ENCODE measurements at places on chromosomes 16 and 17.

DNA sequence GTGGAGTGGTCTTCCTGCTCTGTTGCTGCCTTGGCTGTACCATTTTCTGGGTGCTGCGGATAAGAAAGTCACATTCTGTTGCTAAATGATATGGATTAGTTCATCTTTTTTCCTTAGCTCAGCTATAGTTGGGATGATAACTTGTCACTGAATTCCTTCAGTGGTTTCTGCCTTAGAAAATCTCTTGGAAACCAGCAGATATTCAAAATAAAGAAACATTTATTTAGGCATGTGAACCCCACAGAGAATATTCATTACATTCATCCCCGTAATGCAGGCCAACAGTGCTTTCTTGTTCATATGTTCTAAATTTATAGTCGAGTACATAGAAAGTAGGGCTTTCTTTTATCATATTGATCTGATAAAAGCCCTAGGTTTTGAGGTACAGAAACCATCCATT is 151.3 kb downstream of the CYB561 start:
- DNase-seq, result no peak

DNA sequence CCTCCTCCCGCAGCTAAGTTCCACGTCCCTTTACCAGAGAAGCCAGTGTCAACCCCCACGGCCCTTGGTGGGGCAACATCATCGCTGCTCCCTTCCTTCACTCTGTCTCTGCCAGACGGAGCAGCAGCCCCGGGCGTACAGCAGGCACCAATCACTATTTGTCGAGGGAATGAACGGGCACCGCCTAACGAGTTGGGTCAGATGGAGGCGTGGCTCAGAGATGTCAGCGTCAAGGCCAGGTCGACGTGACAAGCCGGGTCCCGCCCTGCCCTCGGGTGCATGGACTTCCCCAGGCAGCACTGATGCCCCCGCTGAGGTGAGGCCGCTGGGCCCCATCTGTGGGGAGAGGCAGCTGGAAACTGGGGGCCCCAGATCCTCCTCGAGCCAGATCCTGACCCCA is 50.0 kb downstream of the CBFA2T3 start:
- no peak for DNase-seq

DNA sequence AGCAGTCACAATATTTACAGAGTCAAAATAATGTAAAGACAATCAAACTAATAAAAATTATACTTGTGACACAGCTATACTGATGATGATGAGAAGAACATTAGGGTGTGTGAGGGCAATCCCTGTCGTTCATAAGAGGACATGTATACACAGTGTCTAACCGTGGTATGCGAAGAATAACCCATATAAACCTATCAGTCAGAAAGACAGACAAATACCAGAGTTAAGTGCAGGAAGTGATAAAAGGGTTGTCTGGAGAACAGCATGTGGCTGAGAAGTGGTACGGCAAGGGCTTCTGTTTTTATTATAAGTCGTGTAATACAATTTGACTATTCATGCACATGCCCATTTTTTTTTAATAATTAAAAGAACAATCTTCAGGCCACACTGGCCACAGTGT is 46.7 kb downstream of the LMF1 start:
- DNase-seq, result no peak

DNA sequence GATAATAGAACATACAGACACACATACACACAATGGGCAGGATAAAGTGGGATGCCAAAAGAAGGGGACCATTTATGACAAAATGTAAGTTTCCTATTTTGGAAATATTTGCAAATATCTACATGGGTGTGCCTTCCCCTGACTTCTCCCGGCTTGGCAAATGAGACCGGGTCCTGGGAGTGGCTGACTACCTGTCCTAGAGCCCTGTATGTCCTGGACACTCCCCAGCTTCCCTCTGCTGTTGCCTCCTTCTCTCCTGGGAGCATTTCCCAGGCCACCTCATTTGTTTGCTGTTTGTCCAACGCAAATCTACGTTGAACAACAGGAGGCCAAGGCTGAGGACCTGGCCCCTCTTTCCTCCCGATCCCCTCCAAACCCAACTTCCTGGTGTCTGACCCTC is 16.9 kb downstream of the PECAM1 start:
- no peak for DNase-seq

DNA sequence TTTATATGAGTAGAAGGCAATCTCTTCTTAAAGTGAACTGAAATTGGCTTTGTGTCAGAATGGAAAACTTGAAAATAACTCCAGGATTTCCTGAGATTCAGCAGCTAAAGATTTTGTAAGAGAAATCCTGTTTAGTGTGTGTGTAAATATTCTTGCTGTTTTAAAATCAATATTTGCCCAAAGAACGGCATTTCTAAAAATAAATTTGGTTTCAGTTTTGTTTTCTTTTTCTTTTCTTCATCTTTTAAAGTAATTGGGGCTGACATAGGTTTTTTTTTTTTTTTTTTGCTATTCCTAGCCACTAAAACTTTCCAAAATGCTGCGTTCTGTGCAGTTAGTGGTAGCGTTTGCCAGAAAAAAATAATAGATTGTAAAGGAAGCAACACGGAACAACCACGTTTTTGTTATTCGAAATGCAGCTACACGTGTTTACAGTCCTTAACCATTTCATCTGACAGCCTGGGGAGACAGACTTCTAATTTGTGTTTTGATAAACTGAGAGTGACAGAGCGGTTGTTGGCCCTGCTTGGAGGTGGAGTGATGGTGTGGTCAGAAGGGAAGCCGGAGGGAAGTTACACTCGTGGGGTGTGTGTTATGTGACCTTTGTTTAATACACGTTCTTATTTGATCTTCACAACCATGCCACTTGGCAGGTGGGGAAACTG is 21.6 kb upstream of the SMPD3 start:
- DNase-seq, result no peak

DNA sequence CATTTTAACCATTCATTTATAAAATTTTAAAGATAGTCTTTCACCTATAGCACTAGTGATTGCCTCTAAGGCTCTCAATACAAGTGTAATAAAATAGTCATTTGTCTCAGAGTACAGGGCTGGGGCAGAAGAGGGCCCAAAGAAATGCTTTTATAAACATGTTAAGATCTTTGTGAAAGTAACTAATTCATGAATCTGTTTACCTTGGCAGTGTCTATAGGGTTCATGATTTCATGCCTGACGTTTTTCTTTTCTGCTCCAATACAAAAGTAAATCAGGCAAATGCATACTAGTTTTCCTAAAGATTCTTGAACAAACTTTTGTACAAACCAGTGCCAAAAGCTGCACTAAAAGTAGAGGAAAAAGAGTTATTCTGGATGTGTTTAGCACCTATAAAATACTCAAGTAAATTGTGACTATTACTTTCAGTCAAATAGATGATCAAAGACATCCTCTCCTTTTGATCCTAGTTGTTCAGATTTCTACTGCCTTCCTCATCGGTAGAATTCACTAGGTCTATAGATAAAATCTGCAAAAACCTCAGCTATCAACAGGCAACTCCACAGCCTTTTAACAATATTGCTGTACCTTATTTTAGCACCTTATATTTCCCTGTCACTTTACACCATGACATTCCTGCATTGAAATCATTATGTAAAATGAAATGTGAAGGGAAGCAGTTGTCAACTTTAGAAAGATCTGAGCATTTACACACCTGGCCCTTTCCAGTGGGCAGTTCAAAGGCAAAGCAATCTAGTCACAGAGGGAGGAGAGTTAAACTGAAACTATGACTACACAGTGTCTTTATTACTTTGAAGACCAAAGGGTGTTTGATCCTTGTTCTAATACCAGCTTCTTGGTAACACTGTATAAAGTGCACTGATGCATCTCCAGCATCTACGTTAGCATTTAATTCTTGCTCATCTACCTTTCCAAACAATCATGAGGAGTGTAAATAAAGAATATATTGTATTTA is 100.0 kb upstream of the MED13 start:
- no peak for DNase-seq

DNA sequence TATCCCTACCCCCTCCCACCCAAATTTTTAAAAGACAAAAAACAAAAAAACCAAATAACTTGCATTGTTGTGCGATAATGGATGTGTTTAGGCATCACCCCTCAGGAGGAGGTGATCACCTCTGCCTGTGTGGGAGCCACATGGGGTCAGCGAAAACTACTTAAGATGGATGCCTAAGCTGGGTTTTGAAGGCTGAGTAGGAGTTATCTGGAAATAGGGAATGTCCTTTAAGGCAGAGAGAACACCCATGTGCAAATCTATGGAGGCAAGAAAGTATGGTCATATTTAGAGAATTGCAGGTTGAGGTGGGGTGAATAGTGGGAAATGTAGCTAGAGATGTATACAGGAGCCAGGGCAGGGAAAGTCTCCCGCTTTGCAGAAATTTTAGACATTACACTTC is 5.6 kb upstream of the TACO1 start:
- DNase-seq, result no peak

DNA sequence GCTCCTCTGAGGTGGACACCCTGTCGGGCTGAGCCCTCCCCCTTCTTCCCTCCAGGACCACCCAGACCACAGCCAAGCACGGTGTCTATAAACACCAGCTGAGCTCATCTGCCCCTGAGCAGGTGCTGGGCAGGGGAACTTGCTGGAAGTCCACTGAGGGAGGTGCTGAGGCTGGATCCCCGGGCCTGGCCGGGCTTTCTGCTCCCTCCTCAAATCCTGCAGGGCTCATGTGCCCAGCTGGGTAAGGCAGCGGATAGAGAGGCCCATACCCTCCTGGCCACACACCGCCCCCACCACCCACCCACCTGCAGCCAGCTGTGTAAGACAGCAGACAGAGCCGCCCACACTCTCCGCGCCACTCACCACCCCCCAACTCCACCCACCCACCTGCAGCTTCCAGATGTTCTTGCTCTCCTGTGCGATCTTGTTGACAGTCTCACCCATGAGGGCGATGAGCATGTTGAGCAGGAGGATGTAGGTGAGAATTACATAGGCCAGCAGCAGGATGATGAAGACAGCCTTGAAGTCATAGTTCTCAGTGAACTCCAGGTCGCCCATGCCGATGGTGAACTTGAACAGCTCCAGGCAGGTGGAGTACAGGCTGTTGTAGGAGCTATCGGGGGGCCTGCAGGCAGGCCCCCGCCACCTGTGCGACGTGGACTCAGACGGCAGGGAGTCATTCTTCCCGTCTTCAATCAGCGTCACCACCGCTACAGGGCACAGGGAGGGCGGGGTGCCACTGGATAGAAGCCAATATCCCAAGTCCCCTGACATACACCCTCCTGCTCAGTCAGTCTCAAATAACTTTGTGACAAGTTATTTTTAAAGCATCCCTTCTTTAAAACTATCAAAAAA is 15.9 kb upstream of the TRPV3 start:
- DNase-seq, result no peak

DNA sequence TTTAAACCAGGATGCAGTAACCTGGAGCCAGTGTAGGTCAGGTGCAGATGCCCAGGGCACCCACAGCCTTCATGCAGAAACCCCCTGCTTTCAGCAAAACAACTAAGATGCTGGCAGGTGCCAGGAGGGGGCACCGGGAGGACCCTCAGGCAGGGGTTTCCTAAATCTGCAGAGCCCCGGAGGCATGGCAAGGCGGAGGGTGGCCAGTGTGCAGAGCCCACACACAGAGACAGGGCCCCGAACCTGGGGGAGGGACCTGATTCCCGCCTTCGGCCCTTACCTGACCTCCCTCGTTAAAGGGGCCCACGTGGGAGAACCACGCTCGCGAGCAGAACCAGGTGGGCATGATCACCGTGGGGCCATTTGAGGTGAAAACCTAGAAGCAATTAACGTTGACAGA is 114.0 kb upstream of the METRNL start:
- DNase-seq, result no peak

DNA sequence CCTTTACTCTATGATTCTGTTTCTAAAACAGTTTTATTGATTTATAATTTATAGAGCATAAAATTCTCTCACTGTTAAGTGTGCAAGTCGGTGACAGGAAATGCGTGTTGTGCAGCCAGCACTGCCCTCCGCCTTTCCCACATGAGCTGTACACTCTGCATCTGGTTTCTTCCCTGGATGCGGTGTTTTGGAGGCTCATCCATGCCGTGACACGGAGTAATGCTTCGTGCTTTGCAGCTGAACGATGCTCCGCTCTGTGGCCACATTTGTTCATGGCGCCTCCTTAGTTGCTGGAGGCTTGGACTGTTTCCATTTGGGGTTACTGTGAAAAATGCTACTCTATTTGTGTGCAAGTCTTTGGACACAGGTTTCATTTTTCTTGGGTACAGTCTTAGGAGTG is 7.2 kb upstream of the IGFALS start:
- DNase-seq, result peak; percentile 87
